ENCODE measurements at places on chromosomes 5 and 9.

GRCh38 chr9:27382308-27382707, 85.4 kb upstream of the EQTN start:
- DNase-seq = peak; percentile 60

DNA sequence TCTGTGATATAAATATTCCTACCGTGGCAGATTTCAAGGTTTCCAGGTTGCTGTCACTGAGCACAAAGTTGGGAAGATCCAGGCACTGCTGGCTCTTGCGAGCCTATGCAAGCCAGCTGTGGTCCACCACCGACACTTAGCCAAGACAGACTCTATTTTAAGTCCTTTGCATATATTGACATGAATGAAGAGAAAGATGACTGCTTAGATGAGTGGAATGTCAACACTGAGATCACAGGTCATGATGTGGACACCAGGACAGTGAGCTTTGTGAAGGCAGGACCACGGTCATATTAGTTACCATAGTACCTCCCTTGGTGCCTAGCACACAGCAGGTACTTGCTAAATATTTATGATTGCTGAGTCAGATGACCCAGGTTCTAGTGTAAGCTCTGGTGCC, 217.0 kb downstream of the PAPPA start:
- no peak for DNase-seq

GRCh38 chr5:154779105-154779504, 23.9 kb downstream of the LARP1 start:
- DNase-seq = peak; percentile 94

- DNase-seq = no peak
These were observed 156.1 kb downstream of the LURAP1L start for GRCh38 chr9:12930906-12931305.

DNA sequence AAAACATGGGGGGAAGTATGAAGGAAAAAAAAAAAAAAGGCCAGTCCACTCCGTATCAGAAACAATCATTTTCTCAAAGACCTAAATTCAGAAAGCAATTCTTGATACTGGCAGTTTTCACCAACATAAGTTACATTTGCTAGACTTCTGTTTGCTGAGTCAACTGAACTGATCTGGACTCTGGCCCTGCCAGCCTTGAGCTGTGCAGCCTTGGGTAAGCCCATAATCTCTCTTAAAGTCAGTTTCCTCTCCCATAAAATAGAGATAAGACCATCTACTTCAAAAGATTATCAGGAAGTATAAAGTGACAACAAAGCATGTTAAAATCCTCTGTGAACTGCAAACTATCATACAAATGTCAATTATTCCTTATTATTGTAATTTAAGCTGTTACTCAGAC, 106.8 kb downstream of the MAPKAP1 start:
- DNase-seq = no peak

DNA sequence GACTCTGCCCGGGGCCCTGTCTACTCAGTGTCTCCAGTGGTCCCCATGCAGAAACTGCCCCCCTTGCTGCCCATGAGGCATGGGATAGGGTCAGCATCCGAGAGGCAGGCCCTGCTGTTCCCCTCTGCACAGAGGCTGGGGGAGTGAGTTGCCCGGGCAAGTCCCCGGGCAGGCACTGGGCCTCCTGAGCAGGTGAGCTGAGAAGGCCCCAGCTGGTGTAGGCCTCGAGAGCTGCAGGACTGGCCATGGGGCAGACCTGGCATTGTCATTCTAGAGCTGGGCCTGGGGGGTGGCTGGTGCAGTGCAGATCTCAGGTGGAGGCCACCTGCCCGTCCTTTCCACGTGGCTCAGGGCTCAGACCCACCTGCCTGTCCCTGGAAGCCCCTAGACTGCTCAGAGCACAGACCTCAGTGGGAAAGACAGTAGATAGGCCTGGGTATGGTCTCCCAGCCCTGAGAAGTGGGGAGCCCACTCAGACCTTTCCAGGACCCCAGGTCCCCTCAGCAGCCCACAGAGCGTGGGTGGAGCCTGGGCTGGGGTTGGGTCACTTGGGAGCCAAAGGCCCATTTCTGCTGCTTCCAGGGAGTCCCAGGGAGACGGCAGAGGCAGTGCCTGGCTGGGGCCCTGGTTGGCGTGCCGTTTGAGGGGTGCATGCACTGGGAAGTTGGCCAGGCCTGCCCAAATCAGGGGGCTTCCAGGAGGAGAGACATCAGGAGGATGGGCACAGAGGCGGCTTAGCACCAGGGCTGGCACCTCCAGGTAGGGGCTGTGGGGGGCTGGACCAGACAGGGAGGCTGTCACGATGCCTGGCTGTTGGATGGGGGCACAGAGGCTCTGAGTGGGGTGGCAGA, 4.8 kb upstream of the NOTCH1 start:
- peak; percentile 77 for DNase-seq

GRCh38 chr5:56498759-56499395, 265.7 kb upstream of the ANKRD55 start:
- DNase-seq = no peak

GRCh38 chr5:138148811-138149210, 9.6 kb upstream of the NME5 start:
- peak; percentile 90 for DNase-seq

DNA sequence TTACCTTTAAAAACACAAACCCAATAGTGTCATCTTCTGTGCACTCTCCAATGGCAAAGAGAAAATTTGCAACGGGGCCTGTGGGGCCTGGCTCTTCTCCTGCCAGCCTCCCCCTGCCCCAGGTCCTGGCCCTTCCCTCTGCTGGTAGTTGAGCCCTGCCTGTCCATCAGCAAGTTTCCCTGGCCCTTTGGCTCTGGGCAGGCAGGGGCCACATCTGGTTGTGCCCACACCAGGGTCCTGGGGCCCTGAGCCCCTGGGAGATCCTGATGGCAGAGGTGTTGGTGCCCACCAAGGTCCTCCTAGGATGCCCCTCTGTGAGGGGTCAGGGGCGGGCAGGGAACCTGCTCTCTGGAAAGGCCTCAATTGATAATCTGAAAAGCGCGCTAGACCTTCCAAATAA, 157.3 kb downstream of the DAB2IP start:
- no peak for DNase-seq

GRCh38 chr5:18807256-18808149, 1173.2 kb downstream of the TAF11L14 start:
- peak; percentile 9 for DNase-seq

DNA sequence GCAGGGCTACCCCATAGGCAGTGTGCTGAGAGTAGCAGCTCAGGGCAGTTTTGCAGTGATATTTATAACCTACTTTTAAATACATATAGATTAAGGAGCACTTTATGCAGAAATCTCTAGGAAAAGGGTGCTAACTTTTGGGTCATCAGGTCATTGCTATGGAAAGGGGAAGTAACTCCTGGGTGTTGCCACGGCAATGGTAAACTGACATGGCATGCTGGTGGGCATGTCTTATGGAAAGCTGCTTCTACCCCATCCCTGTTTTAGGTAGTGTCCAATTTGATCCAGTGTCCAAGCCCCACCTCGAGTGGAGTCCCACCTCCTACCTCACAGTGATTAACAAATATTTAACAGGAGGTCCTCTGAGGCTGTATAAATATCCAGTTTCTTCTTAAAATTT, 56.8 kb upstream of the XPA start:
- no peak for DNase-seq

DNA sequence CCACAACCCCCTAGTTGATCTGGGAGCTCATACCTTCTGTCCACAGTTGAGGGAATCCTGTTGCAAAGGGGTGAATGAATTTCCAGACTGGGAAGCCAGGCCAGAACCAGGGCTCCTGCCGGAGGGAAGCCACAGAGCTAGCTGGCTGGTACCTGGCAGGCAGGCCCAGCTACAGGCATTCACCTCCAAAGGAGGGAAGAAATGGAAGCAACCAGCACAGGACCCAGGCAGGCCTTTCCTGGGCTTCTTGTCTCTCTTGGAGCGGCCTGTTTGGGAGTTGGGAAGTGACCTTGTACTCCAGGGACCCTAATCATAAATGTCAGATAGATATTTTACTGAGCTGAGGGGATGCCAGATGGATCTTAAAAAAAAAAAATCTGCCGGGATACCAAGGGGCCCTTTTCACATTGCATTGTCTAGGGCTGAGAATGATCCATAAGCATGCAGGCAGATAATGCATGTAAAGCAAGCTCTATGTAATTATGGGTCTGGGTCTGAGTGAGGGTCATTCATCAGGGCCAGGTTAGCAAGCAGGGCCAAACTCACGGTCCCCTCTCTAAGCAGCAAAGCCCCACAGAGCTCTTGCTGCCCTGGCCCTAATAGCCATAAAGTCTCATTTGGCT, 8.4 kb downstream of the NR2F1 start:
- DNase-seq = no peak

DNA sequence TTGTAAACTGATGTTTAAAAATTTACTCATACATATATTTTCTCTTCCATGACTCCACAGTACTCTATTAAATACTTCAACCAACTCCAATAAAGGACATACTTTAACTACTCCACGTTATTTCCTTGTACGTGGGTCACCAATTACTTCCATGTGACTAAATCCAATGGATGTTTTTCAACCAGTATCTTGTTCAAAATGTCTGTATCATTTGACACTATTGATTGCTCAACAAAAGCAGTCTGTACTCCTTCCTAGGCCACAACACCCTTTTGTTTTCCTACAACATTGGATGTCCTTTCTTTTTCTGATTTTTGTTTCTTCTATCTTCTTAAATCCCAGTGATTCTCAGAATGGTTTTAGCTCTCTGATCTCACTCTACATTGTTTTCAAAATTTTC, 943.7 kb downstream of the EFNA5 start:
- no peak for DNase-seq

- no peak for DNase-seq
These were observed 561.1 kb downstream of the RAB3C start for GRCh38 chr5:59143926-59144333.

DNA sequence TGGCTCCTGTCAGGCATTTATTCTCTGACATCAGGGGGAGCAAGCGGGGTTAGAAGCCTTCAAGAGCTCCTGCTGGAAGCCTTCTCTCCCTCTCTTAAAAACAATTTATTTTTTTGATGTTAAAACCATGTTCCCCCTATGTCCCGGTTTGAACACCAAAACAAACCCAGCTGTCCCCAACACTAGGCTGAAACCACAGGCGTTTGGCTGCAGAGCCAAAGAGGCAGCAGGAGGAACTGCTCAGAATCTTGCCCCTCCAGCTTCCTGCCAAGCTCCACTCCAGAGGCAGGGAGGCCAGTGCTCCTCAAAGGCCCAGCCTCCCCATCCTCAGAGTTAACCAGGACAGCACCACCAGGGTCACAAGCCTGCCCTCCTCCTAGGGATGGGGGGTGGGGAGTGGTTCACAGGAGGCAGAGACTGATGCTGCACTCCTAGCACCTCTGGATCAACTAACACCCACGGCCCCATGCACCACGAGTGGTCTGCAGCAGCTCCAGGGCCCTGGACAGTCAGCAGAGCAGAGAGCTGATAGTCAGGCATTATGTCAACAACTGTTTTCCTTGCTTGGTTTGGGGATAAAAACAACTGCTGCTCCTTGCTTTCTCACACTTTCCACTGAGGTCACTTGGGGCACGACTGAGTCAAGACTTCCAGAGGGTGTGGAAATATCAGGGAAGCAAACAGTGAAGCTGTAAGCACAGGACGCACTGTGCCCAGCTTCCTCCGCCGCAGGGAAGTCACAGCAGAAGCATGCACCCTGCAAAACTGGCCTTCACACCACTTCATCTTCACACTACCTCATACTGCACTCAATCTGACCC, 96.5 kb upstream of the ADRA1B start:
- peak; percentile 73 for DNase-seq
